Activated CD4-positive, alpha-beta T cell treated with anti-CD3 and anti-CD28 coated beads, Interleukin-2, Interleukin-4, amounts not matched to agents 100 ng/mL and 50 ng/mL, durations not matched to agents 16 hours and 8 hours (primary cell): ENCODE measurements at places on chromosomes 16 and 17.

- DNase-seq, result no peak
These were observed 24.4 kb downstream of the SRL start for GRCh38 chr16:4217204-4218131.

- no peak for DNase-seq
These were observed 32.6 kb upstream of the KIFC3 start for GRCh38 chr16:57834936-57835335.

DNA sequence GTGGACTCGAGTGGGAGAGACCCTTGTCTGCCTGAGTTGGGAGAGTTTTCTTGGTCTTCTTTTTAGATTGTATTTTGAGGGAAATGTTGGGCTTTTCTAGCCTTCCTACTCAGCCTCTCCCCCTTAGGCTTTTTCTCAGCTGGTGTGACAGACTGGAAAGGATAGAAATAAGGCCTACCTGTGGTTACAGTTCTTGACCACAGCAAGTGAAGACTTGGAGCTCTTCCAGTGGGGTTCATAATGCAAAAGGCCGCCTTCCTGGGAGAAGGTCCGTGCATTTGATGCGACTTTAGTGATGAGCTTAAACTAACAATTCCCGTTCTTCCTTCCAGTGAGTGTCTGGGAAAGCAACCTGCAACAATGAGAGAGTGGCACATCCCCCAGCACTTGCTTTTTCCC lies 56.8 kb downstream of the B9D1 start:
- no peak for DNase-seq

DNA sequence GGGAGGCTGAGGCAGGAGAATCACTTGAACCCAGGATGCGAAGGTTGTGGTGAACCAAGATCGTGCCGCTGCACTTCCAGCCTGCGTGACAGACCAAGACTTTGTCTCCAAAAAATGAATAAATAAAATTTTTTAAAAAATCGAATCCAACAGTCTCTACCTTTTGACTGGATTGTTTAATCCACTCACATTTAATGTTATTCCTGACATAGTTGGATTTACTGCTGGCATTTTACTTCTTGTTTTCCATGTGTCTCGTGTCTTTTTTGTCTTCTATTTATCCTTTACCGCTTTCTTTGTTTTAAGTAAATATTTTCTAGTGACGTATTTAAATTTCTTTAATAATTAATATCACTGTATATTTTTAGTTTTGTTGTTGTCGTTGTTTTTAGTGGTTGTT lies 5.4 kb upstream of the CES4A start:
- DNase-seq, result no peak

- no peak for DNase-seq
These were observed 81.0 kb upstream of the TOB1 start for GRCh38 chr17:50946891-50947781.

GRCh38 chr17:54983260-54983659 lies 14.7 kb downstream of the STXBP4 start:
- DNase-seq, result no peak

GRCh38 chr17:81272616-81273015 lies 22.5 kb downstream of the SLC38A10 start:
- no peak for DNase-seq

DNA sequence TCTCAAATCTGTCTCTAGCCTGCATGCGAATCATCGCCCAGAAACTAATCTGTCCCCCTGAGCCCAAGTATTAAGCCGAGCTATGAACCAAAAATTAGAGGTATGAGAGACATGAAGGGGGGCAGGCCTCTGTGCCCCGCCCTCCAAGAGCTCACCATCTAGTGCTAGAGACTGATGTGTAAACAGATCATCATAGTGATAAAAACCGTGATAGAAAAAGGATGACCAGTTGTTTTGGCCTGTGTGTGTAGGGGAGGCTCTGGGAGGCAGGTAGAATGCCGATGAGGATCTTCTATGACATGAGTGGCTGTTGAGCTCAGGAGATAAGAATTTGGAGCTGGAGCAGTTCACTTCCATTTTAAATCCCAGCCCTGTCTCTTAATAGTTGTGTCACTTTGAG lies 89.1 kb upstream of the TBX2 start:
- DNase-seq, result no peak

DNA sequence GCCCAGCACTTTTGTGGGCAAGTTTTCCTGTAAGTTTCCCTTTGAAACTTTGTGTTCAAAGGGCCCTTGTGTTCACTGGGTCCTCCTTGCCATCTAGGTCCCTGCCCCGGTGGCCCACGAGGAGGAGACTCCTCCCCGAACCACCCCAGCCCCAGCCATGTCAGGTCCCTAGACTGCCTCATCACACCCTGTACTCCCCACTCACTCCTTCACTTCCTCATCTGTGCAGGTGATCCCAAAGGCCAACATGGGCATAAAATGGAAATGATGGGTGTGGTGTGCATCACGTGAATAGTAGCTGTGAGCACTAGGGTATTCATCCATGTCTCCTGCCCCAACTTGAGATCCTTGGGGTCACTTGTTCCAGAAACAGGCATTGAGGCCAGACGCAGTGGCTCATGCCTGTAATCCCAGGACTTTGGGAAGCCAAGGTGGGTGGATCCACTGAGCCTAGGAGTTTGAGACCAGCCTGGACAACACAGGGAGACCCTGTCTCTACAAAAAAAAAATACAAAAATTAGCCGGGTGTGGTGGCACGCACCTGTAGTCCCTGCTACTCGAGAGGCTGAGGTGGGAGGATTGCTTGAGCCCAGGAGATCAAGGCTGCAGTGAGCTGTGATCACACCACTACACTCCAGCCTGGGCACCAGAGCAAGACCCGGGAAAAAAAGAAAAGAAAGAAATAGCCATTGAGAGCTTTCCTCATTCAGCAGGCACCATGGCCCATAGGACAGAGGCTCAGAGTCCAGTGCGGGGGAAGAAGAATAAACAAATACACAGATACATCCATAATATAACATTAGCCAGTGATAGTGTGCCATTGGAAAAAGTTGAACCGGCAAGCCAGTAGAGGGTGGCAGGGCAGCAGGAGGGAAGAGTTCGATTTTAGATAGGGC lies 74.5 kb downstream of the KATNIP start:
- DNase-seq, result no peak

DNA sequence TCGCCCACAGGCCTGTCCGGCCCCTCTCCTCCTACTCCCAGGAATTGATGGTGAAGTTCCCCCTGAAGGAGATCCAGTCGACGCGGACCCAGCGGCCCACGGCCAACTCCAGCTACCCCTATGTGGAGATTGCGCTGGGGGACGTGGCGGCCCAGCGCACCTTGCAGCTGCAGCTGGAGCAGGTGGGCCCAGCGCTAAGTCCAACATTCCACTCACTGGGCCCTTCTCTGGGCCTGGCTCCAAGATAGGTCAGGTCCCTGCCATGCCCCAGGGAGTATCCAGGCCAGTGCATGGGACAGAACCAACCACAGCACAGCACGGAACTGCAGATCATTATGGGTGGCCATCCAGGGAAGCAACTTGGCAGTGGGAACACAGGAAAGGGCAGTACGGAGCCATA lies 9.9 kb upstream of the ALKBH5 start:
- no peak for DNase-seq

- DNase-seq, result no peak
These were observed 28.4 kb downstream of the CD300LB start for GRCh38 chr17:74502861-74503260.

GRCh38 chr17:4540687-4541327 lies 14.4 kb downstream of the MYBBP1A start:
- DNase-seq, result no peak

GRCh38 chr16:3389663-3390338 lies 11.0 kb downstream of the ZSCAN32 start:
- no peak for DNase-seq

DNA sequence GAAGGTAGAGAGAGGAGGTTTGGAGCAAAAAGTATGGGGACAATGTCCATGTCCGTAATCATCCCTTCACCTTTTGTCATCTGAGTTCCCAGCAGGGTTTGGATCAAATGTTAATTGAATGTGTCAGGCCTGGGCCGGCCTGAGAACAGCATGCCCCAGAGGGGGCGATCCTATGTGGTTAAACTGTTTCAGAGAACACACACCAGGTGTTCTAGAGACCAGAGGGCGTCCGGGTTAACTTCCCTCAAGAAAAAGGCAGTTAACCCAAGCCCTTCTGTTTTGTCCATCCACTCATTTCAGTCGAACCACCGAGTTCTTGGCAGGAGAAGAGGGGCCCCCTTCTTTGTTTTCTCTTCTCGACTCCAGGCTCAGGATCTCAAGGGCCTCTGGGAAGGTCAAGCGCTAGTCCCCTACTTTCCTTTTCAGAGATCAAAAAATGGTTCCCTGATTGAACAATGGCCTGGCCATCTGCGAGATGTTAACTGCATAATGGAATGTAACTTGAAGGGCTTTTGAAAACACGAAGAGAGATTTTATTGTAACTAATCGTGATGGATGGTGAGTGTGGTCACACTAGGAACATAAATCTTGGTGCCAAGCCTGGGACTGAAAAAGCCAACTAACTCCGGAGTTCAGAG lies 142.5 kb downstream of the IRX3 start:
- DNase-seq, result no peak

DNA sequence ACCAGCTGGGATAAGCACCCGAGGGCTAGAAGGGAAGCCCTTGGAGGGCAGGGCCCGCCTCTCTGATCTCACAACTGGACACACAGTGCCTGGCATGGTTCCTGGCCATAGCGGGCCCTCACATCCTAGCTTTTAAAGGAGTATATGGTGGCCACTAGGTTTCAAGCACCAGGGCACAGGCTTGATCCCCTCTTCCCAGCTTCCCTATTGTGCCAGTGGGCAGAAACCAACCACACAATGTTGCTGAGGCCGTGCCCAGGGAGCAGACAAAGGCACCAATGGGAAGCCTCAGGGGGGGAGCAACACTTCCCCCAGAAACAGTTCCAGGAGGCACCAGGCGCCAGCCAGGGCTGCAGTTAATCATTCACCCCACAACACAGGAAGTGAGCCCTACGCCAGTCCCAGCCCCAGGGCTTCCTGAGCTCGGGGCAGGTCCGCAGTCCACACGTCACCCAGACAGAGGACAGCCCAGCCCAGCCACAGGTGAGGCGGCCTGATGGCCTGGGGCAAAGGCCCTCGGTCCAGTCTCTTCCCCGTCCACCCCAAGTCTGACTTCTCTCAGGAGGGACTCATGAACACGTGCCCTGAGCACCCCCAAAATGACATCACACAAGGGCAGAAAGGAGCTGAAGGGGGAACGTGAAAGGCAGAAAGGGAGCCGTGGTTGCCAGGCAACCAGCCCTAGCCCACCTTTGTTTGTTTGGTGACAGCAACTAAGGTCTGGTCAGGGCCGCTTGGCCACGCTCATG lies 12.8 kb downstream of the SMIM5 start:
- no peak for DNase-seq

- DNase-seq, result no peak
These were observed 10.0 kb upstream of the CISD3 start for GRCh38 chr17:38719943-38720641.

GRCh38 chr17:20966870-20967269 lies 75.9 kb downstream of the USP22 start:
- DNase-seq, result no peak

DNA sequence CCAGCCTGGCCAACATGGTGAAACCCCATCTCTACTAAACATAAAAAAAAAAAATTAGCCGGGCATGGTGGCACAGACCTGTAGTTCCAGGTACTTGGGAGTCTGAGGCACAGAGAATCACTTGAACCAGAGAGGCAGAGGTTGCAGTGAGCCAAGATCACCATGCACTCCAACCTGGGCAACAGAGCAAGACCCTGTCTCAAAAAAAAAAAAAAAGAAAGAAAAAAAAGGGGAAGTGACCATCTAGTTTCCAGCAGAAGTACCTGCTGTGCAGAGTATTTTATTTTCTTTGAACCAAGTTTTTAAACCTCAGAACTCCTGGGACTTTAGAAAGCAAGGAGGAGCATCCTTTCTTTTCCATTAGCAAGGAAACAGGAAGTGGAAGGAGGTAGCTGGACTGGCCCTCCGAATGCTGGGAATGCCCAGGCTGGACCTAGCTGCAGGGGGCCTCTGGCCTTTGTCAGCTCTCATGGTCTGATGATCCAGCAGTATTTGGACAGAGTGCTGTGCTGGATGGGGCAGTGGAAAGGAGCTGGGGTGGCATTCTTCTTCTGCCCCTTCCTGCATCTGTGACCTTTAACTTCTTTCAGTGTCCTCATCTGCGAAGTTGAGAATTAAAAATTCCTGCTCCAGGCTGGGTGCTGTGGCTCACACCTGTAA lies 6.6 kb downstream of the GID4 start:
- DNase-seq, result no peak

DNA sequence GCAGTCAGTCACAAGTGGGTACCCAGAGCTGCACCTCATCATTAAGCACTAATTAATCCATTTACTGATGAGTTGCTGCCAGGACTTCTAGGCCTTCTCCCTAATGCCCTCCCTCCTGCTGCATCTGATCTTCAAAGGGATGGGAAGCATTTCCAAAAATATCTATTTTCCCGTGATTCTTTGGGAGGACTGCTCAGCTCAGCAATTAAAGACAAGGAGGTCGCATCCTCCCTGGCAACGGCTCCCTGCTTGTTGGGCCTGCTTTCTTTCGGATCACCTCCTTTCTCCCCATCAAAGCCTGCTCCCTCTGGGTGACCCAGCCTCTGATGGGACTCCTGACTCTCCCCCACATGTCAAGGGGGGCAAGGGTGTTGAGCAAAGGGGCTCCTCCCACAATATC lies 26.0 kb upstream of the SPPL2C start:
- DNase-seq, result no peak

DNA sequence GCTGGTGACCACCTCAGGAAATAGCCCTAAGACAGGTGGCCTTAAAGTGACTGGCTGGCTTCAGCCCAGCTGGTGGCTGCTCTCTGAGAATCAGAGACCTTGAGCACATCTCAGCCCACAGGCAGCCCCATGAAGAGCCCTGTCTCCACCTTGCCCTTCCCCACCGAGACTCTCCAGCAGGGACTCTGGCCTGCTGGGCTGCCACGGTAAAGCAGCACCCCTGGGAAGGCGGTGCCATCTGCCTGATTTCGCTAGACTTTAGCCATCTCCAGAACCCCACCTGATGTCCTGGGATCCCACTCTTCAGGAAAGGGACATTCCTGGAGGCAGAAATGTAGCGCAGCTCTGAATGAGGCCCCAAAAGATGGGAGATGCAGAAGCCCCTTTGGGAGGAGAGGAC lies 45.2 kb upstream of the LGALS9 start:
- DNase-seq, result no peak

GRCh38 chr17:7884581-7885366 lies 3.8 kb upstream of the CHD3 start:
- DNase-seq, result peak; percentile 18

GRCh38 chr16:12489357-12489990 lies 314.2 kb downstream of the CPPED1 start:
- DNase-seq, result no peak

- DNase-seq, result no peak
These were observed 26.0 kb downstream of the FCSK start for GRCh38 chr16:70480127-70481105.

DNA sequence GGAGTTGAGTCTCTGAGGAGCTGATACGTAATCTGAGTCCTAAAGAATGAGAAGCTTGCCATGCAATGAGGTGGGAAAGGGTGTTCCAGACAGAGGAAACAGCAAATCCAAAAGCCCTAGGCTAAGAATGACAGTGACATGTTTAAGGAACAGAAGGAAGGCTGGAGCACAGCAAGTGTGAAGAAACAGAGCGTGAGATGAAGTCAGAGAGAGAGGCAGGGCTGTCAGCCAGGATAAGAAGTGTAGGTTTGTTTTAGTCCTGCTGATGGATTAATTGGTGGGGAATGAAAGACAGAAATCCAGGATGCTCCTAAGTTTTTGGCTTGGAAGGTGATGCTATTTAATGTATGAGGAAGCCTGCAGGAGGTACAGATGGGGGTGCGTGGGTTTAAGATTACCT lies 14.5 kb downstream of the MMP28 start:
- DNase-seq, result no peak

GRCh38 chr16:52924162-52924561 lies 128.5 kb downstream of the CHD9NB start:
- no peak for DNase-seq

- DNase-seq, result no peak
These were observed 207.9 kb upstream of the RBFOX1 start for GRCh38 chr16:7124701-7125100.

GRCh38 chr17:31859487-31860008 lies 504 bp upstream of the COPRS start:
- DNase-seq, result no peak
